Activated effector memory CD4-positive, alpha-beta T cell treated with anti-CD3 and anti-CD28 coated beads, Interleukin-2, amount 50 U/mL, for 16 hours (primary cell): ENCODE measurements at places on chromosomes 13 and 19.

GRCh38 chr13:31167490-31167889 is 5.8 kb upstream of the HSPH1 start:
- no peak for DNase-seq

- DNase-seq, result no peak
Observed at GRCh38 chr19:5038631-5039271, 69.8 kb downstream of the KDM4B start.

DNA sequence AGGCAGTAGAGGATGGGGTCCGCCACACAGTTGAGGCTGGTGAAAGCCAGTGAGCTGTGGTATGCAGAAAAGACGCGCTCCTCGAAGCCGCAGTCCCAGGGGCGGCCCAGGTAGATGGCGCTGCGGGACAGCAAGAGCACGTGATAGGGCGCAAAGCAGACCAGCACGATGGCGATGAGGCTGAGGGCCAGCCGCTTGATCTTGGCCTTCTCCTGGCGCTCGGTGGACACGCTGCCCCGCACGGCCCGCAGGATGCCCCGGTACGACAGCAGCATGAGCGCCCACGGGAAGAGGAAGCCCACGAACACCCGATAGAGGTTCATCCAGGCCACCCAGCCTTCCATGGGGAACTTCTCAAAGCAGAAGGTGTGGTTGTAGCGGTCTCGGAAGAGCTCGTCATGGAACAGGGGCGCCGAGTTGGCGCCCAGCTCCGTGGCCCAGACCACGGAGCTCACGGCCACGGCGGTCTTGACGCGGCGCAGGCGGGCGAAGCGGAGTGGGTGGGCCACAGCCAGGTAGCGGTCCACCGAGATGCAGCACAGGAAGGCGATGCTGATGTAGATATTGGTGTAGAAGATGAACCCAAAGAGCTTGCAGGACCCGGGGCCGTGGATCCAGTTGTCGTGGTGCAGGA is 6.5 kb upstream of the OPA3 start:
- peak; percentile 77 for DNase-seq

DNA sequence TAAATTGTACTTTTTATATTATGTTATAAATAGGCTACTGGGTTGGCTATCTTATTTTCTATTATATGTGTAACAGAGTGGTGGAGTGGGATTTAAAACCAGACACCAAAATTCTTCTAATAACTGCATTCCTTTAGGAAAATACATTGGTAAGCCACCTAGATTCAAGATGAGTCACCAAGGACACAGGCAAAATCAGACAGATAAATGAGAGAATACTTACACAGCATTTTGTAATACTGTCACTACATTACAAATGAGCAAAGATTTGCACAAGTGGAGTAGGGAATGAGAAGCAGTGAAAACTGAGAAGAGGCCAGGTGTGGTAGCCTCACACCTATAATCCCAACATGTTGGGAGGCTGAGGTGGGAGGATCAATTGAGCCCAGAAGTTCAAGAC is 6.2 kb upstream of the SPART start:
- no peak for DNase-seq

- DNase-seq, result no peak
Observed at GRCh38 chr19:7860714-7861618, 13.2 kb downstream of the PRR36 start.

DNA sequence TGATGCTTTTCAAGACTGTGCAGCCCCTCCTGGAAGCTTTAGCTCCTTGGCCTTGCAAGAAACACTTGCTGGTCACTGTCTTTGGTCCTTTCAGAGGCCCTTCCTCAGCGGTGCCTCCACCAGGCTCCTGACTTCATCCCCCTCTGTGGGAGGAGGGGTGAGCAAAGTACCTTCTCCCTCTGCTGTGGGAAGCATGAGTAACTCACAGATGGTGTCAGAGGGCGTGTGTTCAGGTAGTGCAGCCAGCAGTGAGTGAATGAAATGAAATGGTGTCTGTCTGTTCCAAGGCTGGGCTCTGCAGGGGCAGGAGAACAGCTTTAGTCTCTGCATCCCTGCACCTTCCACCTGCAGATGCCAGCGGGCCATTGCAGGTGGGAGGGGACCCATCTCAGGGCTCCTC is 102.9 kb downstream of the SHISA2 start:
- DNase-seq, result no peak

GRCh38 chr19:52197964-52198363 is 8.1 kb downstream of the PPP2R1A start:
- no peak for DNase-seq

DNA sequence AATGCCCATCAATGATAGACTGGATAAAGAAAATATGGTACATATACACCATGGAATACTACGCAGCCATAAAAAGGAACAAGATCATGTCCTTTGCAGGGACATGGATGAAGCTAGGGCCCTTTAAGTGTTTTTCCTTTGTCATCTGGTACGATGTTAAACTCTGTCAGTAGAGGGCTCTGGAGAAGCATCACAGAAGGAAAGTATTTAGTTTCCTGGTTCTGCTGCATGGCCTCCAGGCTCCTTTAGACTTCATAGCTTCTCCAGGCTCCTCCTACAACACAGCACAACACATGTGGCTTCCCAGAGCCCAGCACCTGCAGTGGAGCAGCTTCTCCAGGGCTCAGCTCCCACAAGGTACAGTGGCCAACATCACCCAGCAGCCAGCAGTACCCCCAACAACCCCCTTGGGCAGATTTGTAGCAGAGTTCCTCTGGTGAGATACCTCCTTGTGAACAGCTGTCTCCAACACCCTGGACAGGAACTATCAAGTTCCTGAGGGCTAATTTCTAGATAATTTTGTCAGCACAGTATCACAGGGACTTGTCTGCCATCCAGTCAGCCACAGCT is 63.4 kb downstream of the KCTD12 start:
- no peak for DNase-seq

DNA sequence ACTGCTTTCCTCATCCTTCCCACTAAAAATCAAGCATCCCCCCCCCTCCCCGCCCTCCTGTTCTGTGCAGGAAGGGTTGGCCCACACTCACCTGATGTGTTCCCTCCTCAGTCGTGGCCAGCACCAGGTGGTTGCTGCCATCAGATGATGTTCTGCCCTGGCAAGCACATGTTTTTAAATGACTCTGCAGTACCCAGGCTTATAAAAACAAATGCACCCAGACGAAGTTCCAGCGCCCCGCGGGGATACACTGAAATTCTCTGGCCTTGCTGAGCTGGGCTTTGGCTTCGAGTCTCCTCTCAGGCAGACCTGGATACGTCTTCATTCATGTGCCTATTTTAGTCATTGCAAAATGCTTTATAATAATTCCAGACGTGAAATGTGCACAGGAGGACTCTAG is 316.3 kb downstream of the DLEU7 start:
- DNase-seq, result no peak

- DNase-seq, result no peak
Observed at GRCh38 chr19:5104871-5105351, 136.0 kb downstream of the KDM4B start.

DNA sequence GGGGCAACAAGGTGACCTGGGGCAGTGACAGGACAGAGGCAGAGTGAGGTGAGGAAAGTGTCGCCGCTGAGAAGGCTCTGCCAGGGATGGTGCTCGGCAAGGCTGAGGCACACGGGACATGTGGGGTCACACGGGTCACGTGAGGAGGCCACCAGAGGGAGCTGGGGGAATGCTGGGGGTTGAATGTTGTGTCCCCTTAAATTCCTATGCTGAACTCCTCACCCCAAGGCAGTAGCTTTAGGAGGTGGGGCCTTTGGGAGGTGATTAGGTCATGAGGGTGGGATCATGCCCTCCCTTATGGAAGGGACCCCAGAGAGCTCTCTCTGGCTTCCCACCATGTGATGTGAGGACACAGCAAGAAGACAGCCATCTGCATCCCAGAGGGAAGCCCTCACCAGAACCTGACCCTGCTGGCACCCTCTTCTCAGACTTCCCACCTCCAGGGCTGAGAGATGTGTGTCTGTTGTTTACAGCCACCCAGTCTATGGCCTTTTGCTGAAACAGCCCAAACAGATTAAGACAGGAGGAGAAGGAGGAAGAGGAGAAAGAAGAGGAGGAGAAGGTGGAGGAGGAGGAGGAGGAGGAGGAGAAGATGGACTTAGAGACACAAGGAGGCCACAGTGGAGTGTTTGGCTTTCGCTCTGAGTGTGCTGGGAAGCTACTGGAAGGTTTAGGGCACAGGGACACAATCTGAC is 35.4 kb downstream of the RFX2 start:
- no peak for DNase-seq

DNA sequence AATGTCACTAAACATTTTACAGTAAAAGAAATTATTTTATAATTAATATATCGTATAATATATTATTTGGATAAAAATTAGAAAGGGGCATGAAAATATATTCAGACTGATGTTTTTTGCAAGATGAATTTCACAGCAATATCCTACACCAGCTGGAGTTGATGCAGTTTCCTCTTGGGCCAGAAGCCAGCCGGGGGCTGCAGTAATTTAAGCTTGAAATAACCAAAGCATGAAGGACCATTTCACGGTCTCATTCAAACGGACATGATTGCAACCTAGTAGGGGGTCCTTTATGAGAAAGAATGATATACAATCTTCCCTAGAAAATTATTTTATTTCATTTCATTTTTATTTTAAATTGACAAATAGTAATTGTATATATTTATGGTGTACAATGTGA is 797.2 kb upstream of the PCDH9 start:
- no peak for DNase-seq

DNA sequence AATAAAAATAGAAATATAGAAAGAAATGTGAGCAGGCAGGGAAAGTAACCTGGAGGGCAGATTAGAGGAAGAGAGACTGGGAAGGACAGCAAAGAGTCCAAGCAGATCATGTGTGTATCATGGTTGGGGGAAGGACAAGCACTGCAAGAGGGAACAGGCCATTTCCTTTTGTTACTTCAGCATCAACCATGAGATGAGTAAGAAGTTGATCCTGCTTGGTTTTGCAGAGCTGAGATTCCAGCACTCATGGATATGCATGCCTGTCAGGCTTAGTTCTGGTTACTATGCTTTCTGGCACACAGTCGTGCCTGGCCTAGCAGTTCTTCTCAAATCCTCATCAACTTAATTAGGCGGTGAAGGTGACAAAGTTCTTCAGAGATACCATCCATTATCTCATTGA is 18.1 kb downstream of the NALCN start:
- no peak for DNase-seq
